ENCODE measurements at places on chromosomes 16 and 17.

- DNase-seq = no peak
Measured at GRCh38 chr16:9082422-9082821, 9.0 kb upstream of the HAPSTR1 start.

DNA sequence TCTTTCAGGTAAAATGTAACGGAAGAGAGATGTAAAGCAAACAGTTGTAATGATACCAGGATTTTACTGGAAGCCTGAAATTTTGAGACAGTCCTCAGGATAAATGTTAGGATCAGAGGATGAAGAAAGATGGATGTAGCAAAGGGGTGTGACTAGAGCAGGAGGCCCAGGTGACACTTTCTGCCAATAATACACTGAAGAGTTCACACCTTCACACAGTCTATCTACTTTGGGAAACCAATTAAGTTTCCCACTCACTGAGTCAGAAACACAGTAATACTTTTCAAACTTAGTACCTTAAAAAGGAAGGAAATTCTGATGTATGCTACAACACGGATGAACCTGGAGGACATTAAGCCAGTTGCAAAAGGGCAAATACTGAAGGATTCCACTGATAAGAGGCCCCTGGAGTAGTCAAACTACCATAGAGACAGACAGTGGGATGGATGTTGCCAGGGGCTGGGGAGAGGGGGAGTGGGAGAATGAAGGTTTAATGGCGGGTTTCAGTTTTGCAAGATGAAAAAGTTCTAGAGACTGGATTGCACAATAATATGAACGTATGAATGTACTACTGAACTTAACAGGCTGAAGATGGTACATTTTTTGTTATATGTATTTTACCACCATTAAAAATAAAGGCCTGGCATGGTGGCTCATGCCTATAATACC lies 62.3 kb downstream of the CYTH1 start:
- DNase-seq = no peak

GRCh38 chr16:4855371-4855770 lies 8.1 kb downstream of the UBN1 start:
- no peak for DNase-seq

DNA sequence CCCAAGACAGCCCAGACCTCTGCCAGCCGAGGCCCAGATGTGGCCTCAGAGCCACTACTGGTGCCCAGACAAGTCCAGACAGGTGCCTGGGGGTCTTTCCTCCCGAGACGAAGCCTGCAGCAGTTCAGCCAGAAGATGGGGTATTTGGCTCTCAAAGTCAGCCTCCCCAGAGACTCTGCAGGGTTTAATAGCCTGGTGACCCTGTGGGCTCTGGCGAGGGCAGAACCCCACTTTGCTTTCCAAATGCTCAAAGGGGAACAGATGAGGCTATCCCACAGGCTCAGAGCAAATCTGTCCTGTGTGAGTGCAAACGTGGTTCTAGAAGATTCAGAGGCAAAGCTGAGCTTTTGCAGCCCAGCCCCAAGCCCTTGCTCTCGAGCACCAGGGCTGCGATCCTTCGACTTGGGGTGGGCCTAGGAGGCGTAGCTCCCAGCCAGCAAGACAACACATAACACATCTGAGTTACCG lies 236.0 kb downstream of the MRTFB start:
- no peak for DNase-seq

GRCh38 chr17:56832446-56832845 lies 1.3 kb downstream of the C17orf67 start:
- no peak for DNase-seq

GRCh38 chr17:48026502-48027321 lies 10.9 kb downstream of the COPZ2 start:
- DNase-seq = peak; percentile 91

DNA sequence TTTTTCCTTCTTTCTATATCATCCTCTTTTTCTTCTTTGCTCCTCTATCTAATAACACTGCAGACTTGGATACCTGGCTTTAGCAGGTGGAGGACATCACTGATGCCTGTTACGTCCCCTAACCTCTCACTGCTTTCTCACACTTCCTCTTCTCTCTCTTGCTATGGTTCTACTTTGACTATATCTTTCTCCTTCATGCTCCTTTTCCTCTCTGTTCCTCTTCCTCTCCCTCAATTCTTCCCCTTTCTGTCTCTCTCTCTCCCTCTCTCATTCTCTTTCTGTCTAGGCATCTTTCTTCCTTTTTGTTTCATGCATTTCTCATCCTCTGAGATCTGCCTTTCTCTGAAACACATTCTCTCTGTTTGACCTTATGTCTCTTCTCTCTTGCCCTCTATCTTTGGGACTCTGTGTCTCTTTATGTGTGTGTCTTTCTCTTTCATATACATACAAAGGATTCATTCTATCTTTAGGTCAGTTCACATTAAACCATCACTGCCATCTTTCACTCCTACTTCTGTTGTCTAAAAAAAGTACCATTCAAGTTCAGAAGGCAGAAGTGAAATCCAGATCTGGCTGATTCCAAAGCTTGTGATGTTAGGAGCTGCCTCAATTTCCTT lies 353.7 kb downstream of the SHISA9 start:
- no peak for DNase-seq

GRCh38 chr17:73137376-73137775 lies 27.4 kb upstream of the SSTR2 start:
- no peak for DNase-seq

DNA sequence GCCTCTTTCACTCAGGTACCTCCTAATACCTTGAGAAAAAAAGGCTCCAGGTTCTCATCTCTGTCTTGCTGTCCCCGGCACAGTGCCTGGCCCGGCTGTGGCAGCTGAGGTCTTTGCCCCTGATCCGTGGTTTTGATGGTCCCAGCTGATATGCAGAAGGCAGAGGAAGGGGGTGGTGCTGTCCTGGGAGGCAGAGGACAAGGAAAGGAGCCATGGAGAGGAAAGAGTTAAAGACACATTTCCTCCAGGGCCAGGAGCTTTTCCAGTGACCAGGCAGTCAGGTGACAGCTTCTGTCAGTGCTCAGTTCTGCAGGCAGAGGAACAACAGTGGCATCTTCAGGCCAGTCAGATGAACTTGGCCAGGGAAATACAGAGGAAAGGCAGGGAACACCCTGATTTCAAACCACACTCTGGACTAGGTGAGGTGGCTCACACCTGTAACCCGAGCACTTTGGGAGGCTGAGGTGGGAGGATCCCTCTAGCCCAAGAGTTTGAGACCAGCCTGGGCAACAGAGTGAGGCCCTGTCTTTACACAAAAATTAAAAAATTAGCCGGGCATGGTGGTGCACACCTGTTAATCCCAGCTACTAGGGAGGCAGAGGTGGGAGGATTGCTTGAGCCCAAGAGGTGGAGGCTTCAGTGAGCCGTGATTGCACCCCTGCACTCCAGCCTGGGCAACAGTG lies 3.3 kb upstream of the COG1 start:
- peak; percentile 86 for DNase-seq

GRCh38 chr16:75647112-75647491 lies 363 bp downstream of the KARS1 start:
- no peak for DNase-seq

- DNase-seq = peak; percentile 89
Measured at GRCh38 chr16:56847173-56847910, 17.7 kb upstream of the SLC12A3 start.

DNA sequence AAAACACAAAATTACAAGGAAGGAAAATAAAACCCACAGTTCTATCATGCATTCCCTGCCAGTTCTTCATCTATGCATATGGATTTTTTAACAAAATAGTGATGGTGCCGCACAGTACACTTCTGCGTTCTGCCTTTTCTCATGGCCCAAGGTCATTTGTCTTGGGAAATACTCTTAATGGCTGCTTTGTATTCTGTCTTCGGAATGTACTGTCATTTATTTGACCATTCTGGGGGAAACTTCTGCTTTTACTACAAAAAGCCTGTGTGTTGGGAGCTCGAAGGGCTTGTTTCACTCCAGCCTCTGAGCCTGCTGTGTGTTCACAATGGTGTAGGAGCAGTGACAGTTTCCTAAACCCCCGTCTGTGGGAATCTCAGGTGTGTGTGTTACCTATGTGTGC lies 82.8 kb upstream of the SEC14L1 start:
- DNase-seq = no peak

DNA sequence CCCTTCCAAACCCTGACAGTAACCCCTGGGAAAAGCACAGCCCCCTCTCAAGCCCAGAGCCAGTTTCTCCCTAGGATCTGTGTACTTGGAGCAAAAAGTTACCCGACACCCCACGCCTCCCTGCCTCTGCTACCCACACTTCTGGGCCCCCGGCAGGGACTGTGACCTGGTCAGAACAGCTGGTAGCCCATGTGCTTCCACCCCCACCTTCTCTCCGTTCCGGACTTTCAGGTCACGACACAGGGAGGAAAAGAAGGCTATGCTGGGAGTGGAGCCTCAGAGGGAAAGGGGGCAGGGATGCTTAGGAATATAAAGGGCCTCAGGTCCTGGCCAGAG lies 6.4 kb downstream of the PPY start:
- DNase-seq = no peak

GRCh38 chr17:73261952-73262675 lies 434 bp upstream of the CPSF4L start:
- DNase-seq = no peak

GRCh38 chr17:47978324-47978723 lies 7.4 kb downstream of the CDK5RAP3 start:
- DNase-seq = peak; percentile 86

DNA sequence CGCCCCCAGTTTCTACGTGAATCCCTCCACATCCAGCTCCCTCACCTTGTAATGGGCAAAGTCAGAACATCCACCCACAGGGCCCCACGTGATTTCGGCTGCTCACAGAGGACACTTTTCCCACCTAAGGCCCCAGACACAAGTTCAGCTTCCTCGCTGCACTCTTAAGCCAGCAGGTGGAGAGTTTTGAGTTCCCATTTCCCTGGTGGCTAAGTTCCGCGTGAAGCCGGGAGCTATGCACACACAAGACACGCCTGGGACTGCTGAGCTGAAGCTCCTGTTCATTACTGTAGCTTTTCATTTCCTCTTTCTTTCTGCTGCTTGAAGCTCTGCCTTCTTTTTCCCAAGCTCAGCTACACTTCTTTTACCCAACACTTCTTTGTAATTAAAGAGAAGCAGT lies 273.8 kb downstream of the NPIPA8 start:
- DNase-seq = no peak

- no peak for DNase-seq
Measured at GRCh38 chr17:77961741-77962140, 3.2 kb downstream of the TNRC6C start.

All from SK-N-DZ (cell line).